Hematopoietic multipotent progenitor cell treated with erythropoietin and hydrocortisone succinate and interleukin-3 and kit ligand, for 17 days (in vitro differentiated cells): ENCODE measurements at places on chromosomes 5 and 9.

- no peak for DNase-seq
Observed at GRCh38 chr5:98144710-98145109, 628.8 kb upstream of the RGMB start.

GRCh38 chr9:107218829-107219485 lies 64.1 kb upstream of the RAD23B start:
- no peak for DNase-seq

GRCh38 chr5:133284306-133284705 lies 232.5 kb downstream of the HSPA4 start:
- no peak for DNase-seq

DNA sequence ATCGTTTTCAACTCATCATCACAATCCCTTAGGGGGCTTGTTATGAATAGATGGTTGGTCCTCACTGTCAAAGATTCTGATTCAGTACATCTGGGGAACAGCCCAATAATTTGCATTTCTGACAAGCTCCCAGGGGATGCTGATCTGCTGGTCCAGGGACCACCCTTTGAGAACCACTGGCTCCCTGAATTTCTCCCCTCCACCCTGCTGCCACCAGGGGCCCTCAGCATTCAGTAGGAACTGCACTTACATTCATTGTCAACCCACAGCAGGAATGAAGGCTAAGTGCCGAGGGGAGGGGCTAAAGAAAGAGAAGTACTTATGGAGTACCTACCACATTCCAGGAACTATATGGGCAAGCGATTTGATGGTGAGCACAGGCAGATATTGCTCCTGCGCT lies 85.9 kb downstream of the BOD1 start:
- no peak for DNase-seq

GRCh38 chr5:83586874-83587776 lies 115.6 kb downstream of the VCAN start:
- DNase-seq = no peak

DNA sequence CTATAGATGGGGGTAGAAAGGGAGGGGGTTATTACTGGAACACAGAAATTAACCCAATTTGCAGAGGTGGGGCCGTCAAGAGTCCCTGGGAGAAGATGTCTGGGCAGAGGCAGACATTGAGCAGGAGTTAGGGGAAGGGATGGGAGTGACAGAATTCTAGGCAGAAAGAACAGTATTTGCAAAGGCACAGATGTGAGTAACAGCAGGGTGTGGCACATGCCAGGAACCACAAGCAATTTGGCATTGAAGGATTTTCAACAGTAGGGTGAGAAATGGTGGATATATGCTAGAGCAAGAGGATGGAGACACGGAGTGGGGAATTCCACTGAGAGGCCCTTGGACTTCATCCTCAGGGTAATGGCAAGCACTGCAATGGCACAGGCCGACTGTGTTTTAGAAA lies 71.6 kb upstream of the FRRS1L start:
- no peak for DNase-seq

- DNase-seq = no peak
Observed at GRCh38 chr9:4139196-4139595, 160.7 kb downstream of the GLIS3 start.

GRCh38 chr9:127578627-127578951 lies 33.5 kb upstream of the STXBP1 start:
- DNase-seq = no peak

DNA sequence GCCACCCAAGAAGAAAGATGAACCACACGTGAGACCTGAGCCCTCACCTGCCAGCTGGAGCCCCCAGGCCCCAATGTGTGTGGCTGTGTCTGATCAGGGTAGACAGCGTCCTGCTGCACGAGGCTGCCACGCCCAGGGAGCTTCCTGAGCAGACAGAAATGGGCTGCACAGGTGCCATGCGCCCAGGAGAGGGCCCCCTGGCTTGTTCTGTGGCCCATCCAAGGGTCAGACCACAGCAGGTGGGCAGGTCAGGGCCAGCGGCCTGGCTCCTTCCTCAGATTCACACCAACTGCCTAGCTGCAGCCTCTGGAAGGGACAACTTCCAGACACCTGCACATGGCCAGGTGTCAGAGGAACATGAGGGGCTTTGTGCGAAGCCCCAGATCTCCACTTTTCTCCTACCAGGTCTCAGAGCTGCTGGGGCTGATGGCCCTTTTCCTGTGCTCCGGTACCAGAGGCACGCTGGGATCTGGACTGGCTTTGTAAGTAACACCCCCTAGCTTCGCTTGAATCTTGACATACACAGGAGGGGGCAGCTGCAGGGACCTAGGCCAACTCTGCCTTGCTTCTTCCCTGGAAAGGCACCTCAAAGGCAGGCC lies 10.8 kb downstream of the SARDH start:
- no peak for DNase-seq

DNA sequence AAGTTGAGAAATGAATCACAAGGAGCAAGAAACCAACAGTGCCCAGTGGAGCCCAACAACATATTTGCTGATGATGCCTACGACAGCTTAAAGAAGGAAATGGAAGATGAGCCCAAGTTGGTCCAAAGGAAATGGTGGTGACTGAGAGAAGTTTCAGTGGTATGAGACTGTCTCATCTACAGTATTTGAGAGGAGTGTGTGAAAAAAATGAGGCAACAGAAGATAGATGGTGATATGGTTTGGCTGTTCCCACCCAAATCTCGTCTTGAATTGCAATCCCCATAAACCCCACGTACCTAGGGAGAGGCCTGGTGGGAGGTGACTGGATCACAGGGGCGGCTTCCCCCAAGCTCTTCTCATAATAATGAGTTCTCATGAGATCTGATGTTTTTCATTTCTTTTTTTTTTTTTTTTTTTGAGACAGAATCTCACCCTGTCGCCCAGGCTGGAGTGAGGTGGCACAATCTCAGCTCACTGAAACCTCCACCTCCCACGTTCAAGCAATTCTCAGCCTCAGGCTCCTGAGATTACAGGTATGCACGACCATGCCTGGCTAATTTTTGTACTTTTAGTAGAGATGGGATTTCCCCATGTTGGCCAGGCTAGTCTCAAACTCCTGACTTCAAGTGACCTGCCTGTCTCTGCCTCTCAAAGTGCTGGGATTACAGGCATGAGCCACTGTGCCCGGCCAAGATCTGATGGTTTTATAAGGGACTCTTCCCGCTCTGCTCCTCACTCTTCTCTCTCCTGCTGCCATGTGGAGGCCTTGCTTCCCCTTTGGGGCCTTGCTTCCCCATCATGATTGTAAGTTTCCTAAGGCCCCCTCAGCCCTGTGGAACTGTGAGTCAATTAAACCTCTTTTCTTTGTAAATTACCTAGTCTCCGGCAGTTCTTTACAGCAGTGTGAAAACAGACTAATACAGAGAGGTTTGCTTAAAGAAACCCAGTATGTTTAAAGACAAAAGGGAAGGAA lies 30.2 kb downstream of the EFCAB9 start:
- DNase-seq = no peak

- no peak for DNase-seq
Observed at GRCh38 chr5:85049020-85049419, 664.3 kb upstream of the EDIL3 start.

- DNase-seq = no peak
Observed at GRCh38 chr5:135690466-135690865, 111.7 kb upstream of the CXCL14 start.

DNA sequence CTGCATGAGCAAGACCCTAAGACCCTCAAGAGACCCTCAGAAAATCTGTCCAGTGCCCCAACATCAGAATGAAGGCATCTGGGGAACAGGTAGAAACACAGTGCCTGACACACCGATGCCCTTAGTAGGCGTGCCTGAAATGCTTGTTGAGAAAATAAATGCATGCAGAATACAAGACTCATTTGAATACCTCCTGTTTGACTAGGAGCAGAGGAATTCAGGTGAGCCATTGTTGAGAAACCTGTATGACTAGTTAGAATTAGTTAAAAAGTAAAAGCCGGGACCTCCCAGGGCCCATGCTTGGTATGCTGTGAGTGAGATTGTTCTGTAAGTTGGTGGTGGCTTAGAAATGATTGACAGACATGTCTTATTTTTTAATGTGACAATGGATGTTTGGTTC lies 55.0 kb downstream of the WWC1 start:
- no peak for DNase-seq

GRCh38 chr5:102532123-102532522 lies 33.3 kb upstream of the SLCO6A1 start:
- no peak for DNase-seq

DNA sequence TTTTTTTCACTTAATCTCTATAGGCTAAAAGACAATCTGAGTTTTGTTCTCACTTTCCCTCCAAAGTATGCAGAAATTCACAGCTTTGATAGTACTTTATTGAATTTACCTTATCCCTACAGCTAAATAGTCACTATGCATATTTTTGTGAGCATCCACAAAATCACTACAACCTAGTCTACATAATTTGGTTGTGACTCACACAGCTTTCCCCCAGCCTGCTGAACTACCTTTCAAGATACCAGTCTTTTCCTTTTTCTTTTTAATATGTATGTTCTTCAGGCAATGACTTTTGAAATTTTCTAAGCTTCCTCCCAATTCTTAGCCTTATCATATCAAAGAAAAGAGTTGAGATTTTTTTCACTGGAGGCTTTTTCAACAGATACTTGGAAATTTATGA lies 347.3 kb upstream of the CDH6 start:
- DNase-seq = no peak

GRCh38 chr9:23567516-23568165 lies 258.4 kb downstream of the ELAVL2 start:
- DNase-seq = no peak

DNA sequence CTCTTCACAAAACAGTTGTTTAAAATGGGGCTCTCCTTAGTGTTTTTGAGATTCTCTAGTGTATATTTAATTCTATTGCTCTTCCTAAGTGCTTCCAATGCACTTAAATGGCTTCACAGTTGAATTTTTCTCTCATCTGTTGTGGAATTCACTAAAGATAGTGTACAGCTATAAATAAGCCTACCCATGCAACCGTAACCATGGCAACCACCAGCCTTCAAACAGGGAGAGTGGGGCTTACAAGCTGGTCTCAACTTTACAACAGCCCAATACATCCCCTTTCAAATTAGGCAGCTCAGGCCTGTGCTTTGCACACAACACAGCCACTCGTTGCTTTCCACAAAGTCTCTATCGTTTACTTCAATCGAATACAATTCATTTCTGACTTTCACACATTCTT lies 144.0 kb upstream of the PLPPR1 start:
- no peak for DNase-seq

DNA sequence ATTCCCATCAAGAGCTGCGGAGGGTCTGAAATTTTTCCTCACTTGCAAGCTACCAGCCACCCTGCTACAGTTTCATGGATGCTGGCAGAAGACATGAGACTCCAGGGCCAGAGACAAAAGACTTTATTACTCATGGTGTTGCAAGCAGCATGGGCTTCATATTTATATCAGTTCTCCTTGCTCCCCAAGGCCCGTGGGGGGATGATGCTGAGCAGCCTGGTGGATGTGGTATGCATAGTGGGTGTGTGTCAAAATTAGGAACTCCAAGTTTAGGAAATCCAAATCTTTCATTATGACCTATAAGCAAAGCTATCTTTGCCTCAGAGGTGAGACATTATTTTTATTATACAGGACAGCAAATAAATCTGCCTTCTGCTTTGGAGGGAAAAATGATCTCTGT lies 105.7 kb upstream of the ALDH1B1 start:
- no peak for DNase-seq

GRCh38 chr9:106954558-106954957 lies 91.6 kb downstream of the ZNF462 start:
- no peak for DNase-seq

DNA sequence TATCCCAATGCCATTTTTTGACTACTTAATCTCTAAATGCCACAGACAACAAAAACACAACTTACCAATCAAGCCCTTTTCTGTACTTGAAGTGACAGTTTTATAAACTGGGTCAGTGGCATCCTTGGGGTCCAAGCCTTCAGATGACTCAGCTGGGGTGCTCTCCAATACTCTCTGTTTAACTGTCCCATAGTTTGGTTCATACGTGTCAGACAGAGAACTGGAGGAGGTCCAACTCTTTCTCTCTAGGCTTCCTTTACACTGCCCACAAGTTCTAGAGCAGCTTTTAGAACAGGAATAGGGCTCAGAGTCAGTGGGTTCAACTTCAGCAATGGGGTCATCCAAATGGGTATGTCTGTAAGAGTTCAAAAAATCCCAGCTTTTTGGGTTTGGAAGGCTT lies 166.9 kb downstream of the CDC42SE2 start:
- no peak for DNase-seq

GRCh38 chr5:2298781-2299180 lies 416.1 kb upstream of the IRX4 start:
- DNase-seq = no peak

GRCh38 chr9:69931340-69931739 lies 110.7 kb downstream of the CFAP95 start:
- DNase-seq = no peak

GRCh38 chr9:88974641-88975040 lies 16.6 kb upstream of the S1PR3 start:
- no peak for DNase-seq

- peak; percentile 82 for DNase-seq
Observed at GRCh38 chr9:126860077-126860756, at the start of gene ZBTB34. Gene ZBTB34, plus strand, starts transcription at chr9:126860639. Its CDS starts 18,761 bp downstream, at chr9:126879400.

GRCh38 chr5:167546270-167546669 lies 745.2 kb upstream of the WWC1 start:
- DNase-seq = no peak
